ENCODE measurements at places on chromosomes 6 and 20. TPM values are rescaled to one million over a fixed set of nuclear protein-coding genes. Genes with fewer than 3 reads are reported as not detected.

DNA sequence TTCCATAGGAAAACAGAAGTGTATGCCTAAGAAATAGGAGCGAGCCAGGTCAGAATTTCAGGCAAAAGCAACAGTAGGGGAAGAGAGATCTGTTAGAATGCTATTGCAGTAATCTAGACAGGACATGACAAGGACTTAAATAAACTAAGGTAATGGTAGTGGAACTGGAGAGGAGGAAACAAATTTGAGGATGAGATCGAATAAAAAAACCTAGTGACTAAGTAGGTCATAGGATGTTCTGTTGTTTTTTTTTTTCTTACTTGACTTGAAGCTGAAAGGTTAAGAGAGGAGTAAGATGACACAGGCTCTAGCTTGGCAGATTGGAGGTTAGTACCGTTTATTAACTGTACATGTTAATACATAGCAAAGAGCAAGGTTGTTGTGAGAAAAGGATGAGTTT, 28.6 kb downstream of the ORC3 start:
- H3K27me3 ChIP-seq = no peaks in the 10 kb centered on the region
- H3K4me3 ChIP-seq = no peak overlapping the region
- no peak for DNase-seq
- H3K27ac ChIP-seq = peak overlapping the region; percentile 24

GRCh38 chr6:89986650-89987074, 92.4 kb downstream of the GJA10 start:
- H3K4me1 ChIP-seq = peaks cover 31% of the 10 kb centered on the region
- no peaks in the 10 kb centered on the region for H3K36me3 ChIP-seq
- H3K27me3 ChIP-seq = no peaks in the 10 kb centered on the region
- DNase-seq = no peak
- no peak overlapping the region for H3K27ac ChIP-seq
- no peak overlapping the region for H3K4me3 ChIP-seq

DNA sequence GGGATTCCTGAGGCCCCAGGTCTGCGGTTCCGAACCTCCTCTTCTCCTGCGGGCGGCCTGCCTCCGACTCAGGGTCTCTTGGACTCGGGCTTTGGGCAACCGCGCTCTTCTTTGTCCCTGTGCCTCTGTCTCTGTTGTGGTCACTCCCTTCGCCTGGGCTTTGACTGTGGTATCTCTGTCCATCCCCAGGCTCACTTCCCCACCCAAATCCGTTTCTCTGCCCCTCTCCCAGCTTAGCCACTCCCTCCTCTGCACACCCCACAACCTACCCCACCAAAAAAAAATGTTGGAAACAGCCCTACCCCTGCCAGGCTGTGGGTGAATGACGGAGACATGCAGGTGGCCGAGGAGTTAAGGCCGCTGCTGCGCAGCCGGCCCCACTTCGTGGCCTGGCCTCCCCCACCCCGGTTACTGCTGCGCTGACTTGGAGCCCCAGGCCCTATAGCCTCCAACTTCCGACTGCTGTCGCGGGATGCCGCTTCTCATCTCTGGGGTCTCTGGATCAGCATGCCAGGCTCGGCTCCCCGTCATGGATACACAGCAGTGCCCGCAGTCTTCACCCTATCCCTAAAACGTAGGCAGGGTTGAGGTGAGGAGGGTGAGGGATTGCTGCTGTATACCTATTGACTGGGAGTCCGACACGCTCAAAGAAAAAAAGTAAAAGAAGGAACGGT, 2.7 kb upstream of the MAFB start:
- no peaks in the 10 kb centered on the region for H3K36me3 ChIP-seq
- H3K4me3 ChIP-seq = no peak overlapping the region
- peaks cover 6% of the 10 kb centered on the region for H3K4me1 ChIP-seq
- no peak overlapping the region for H3K27ac ChIP-seq
- peaks cover 87% of the 10 kb centered on the region for H3K27me3 ChIP-seq

DNA sequence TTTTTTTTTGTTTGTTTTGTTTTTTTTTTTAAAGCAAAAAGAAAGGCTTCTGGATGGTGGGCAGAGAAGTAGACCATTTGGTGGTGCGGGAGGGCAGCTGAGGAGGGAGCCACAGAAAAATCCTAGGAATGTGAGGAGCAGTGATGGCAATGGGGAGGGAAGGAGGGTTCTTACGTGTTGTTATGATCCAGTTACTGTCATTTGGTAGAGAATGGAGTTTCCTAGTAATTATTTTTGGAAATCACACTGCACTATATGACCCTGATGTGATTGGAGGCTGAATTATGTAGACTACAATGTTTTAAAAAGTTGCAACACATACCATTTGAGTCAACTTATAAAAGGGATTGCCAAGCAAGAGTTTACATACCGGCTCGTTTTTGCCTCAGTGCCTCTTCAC, 22.1 kb downstream of the ADGRF5 start:
- no peak overlapping the region for H3K4me3 ChIP-seq
- no peak for DNase-seq
- H3K4me1 ChIP-seq = no peaks in the 10 kb centered on the region
- no peak overlapping the region for H3K27ac ChIP-seq
- no peaks in the 10 kb centered on the region for H3K27me3 ChIP-seq

GRCh38 chr20:24943196-24943595, 5.9 kb upstream of the CST7 start:
- H3K27me3 ChIP-seq = no peaks in the 10 kb centered on the region
- no peaks in the 10 kb centered on the region for H3K36me3 ChIP-seq
- H3K4me1 ChIP-seq = no peaks in the 10 kb centered on the region
- no peak overlapping the region for H3K27ac ChIP-seq

- H3K36me3 ChIP-seq = no peaks in the 10 kb centered on the region
- H3K4me3 ChIP-seq = no peak overlapping the region
- H3K27me3 ChIP-seq = no peaks in the 10 kb centered on the region
- H3K27ac ChIP-seq = no peak overlapping the region
These were observed 223.2 kb upstream of the ECI2 start for GRCh38 chr6:4358414-4359107.

GRCh38 chr6:23457321-23457720, 668.7 kb upstream of the NRSN1 start:
- no peaks in the 10 kb centered on the region for H3K27me3 ChIP-seq
- no peaks in the 10 kb centered on the region for H3K36me3 ChIP-seq
- H3K27ac ChIP-seq = no peak overlapping the region
- no peak for DNase-seq

DNA sequence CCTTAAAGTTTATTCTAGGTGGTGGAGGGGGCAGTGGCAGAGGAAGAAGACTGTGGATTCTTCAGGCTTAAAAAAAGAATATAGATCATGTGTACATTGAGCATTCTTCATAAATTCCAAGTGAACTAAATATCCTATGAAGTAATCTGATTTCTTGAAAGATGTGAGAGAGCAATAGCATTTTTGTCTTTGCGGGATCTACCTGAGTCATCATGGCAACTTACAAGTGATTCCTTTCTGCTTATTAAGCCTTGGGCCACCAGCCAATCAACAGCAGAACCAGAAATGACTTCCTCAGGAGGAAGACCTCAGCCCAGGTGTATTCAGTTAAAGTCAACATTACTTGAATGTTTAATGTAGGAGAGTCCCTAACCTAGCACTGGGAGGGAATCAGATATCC, 756.9 kb downstream of the TFAP2A start:
- H3K4me3 ChIP-seq = no peak overlapping the region
- H3K4me1 ChIP-seq = no peaks in the 10 kb centered on the region
- H3K27ac ChIP-seq = no peak overlapping the region
- H3K27me3 ChIP-seq = no peaks in the 10 kb centered on the region
- H3K36me3 ChIP-seq = no peaks in the 10 kb centered on the region

DNA sequence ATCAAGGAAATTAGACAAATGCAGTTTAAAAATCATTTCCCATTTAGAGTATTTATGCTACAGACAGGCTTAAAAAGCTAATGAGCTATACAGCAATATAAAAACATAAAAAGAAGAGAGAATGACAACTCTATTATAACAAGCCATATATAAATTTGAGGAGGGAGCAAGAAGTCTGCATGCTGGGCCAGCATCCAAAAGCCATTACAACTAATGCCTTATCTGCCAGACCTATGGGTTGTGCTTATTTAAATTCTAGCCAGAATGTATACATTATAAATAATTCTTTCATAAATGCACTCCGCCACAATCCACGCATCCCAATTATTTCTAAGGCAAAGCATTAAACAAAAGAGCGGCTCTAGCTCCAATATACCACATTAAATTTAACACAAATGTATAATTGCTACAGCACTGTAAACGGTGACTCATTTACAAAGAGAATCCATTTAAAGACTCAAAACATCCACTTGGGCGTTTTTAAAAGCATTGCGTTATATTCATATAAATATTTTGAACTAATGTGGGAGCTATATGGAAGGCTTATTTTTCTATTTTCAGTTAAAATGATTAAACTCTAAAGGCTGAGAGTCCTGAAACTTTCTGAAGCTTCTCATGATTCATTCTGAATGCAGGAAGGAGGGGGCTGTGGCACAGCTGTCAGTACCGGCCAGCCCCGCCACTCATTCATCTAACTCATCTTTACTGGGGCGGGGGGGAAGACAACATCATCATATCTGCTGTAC, 37.7 kb upstream of the RAB22A start:
- no peak overlapping the region for H3K4me3 ChIP-seq
- no peaks in the 10 kb centered on the region for H3K36me3 ChIP-seq
- H3K27ac ChIP-seq = no peak overlapping the region
- DNase-seq = no peak

DNA sequence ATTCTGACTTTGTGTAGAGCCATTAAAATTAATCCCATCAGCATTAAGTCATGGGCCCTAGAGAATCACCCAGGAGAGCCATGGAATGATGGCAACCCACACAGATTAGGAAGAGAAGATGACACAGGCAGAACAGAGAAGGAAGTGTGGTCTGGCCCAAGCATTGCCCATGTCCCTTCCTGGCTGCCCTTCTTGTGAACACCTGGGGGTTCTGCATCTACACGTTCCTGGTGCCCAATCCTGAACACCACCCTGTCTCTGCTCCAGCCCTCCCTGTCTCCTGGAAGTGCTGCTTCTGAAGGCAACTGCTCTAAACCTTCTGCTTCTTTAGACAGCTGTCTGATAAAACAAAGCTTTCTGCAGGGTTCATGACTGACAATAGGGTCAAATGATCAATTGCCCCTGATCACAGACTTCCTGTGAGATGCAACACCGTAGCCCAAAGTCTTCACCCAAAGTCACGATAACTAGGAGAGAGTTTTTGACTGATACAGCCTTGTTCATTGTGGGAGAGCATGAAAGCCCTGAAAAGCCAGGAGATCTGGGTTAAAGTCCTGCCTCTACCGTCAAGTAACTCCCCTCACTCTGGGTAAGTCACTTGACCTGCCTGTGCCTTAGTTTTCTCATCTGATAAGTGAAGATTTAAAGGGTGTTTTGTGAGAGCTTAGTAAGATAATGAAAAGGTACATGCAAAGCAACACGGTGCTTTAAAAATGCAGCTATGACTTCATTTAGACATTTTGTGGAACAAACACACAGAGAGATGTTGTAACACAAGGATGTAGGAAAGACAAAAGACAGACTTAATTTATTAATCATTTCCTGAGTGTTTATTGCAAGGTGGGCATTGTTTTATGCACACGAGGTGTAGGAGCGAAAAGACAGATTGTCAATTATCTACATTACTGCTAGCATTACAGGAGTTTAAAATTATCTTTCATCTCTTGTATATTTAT, 291.2 kb upstream of the STXBP5 start:
- H3K27ac ChIP-seq = no peak overlapping the region
- H3K36me3 ChIP-seq = no peaks in the 10 kb centered on the region
- no peaks in the 10 kb centered on the region for H3K27me3 ChIP-seq
- H3K4me1 ChIP-seq = no peaks in the 10 kb centered on the region

KHDC1 gene
- total RNA-seq = 8.0 TPM

POM121L2 gene
- 0.18 TPM for total RNA-seq

RAB22A gene
- 6.0 TPM for total RNA-seq

SDCBP2 gene
- 8.0 TPM for total RNA-seq

ARMH2 gene
- total RNA-seq = not detected

CDK19 gene
- total RNA-seq = 7.5 TPM

ETV7 gene
- total RNA-seq = not detected
